Hepatic stellate cell (primary cell): ENCODE measurements at places on chromosomes 16 and 17.

DNA sequence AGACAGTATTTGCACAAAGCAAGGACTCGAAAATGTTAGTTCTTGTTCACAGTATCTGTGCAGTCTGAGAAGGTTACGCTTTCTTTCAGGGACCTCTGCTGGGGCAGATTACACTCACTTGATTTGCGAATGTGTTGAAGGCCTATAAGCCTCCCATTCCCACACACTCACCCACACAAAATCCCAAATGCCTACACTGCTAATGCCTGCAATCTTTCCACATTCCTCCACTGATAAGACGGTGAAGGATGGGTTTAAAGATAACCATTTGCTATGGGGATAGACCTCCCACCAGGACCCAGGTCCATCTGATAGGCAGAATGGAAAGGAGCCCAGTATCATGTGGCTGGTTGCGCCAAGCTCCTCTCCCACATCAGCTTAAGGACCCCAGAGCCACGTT is 394.9 kb upstream of the SALL1 start:
- no peak for DNase-seq

- DNase-seq, result no peak
These were observed 13.5 kb upstream of the ADGRG1 start for GRCh38 chr16:57614944-57615343.

GRCh38 chr17:37359682-37360188 is 16.1 kb upstream of the C17orf78 start:
- DNase-seq, result no peak

DNA sequence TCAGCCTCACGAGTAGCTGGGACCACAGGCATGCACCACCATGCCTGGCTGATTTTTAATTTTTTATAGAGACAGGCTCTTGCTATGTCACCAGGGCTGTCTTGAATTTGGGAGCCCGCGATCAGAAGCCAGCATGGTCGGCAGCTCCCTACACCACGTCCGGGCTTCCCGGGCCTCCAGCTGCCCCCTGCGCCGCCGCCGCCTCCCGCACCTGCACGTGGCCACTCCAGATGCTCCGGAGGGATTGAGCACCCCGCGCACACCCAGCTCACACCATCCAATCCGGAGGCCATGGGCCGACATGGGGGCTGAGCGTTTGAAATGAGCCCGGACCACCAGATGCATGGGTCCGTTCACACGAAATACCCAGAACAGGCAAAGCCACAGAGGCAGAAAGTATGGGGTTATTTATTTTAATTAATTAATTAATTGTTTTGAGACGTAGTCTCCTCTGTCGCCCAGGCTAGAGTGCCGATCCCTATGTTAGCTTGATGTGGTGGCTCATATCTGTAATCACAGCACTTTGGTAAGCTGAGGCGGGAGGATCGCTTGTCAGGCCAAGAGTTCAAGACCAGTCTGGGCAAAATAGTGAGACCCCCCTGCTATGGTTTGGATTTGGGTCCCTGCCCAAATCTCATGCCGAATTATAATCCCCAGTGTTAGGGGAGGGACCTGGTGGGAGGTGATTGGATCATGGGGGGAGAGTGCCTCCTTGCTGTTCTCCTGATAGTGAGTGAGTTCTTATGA is 17.1 kb upstream of the PDXDC1 start:
- DNase-seq, result no peak

- no peak for DNase-seq
These were observed 186.8 kb downstream of the KIF2B start for GRCh38 chr17:54009502-54009901.

- DNase-seq, result no peak
These were observed 284.9 kb downstream of the SOX9 start for GRCh38 chr17:72405662-72406230.

DNA sequence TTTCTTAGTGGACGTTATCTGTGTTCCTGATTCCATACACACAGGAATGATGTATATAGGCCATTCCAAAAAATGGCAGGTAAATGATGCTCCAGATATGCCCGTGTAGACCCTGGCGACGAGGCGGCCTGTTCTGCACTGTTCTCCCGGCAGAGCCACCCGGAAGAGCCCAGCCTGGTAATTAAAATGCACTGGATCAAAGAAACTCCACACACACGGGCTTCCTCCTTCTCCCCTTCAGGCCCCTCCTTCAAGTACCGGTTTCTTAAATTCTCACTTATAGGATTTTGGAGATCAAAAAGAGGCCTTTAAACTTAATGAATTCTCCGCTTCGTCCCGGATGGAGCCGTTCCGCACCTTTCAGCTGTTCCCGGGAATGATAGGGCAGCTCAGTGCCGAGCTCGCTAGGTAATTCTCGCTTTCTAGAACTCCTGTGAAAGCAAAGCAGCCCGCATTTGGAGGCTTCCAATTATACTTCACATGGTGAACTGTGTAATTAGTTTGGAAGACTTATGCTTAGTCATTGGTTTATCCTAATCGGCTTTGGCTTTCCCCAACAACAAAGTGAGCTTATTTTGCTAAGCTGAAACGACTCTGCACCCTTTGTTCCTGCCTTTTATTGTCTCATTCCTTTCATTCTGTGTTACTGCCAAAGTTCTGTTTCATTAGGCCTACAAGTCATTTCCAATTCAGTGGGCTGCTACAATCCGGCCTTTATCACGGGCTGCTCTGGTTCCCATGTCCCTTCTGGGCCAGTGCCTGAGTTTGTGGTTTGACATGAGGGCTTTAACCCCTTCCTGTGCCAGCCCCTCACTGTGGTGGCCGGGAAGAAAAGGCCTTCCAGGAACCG is 150.0 kb downstream of the MSI2 start:
- no peak for DNase-seq

DNA sequence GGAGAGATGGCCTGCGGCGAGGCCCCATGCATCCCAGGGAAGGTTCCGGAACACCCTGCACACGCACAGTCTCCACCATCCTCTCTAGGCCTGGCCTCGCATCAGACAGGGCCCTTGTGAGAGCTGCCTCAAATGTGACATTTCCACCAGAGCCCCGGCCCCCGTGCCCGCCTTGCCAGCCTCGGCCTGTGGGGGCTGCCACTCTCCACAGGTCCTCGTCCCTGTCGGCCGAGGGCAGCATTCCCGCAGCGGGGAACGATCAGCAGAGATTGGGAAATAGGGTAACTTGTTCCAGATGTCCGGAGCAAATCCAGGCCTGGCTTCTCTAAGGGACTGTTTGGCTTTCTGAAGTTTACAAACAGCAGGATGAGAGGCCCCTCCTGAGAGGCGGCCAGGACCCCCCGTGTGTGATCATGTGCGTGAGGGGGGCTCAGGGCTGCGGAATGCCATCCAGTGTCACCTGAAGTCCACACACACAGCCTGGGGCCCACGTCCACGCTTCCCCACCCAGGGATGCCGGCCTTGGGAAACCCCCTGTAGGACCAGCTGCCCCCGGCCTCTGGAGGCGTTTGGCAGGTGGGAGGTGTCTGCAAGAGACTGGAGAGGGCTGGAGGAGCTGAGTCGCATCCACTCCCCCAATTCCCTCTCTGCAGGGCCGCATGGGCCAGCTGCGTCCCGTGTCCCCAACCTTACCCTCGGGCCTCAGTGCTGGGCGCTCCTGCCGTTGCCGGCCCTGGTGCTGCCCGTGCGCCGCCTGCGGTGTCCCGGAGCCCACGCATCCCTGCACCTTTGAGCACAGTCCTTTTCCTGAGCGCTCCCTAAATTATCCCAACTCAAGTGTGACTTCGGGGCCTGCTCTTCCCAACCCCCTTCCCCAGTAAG is 70.4 kb downstream of the ZDHHC7 start:
- no peak for DNase-seq

DNA sequence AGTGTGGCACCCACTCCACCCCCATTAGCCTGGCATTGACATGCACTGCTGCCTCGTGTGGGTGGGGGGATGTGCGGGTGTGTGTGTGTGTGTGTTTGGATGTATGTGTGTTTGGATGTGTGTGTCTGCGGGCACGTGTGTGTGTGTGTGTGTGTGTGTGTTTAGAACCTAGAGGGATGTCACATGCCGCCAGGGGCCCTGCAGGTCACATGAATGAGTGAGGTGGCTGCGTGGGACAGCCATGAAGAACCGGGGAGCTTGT is 9.0 kb downstream of the KATNB1 start:
- DNase-seq, result no peak

DNA sequence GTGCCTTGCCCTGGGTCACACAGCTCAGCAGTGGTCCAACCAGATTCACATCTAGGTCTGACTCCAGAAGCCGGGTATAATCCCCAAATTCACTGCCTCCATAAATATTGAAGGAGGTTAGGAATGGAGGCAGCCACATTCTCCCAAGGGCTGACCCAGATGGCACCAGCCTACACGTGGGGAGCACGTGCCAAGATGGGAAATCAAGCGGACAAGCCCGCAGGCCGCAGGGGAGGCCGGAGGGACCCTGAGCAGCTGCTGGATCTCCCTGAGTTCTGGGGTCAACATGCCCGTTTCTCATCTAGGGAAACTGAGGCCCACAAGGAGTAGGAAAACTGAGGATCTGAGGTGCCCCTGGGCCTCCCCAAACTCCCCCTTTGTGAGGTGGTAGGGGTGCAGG is 32.2 kb upstream of the CNEP1R1 start:
- DNase-seq, result no peak

- no peak for DNase-seq
These were observed 78.0 kb upstream of the AMZ2 start for GRCh38 chr17:68169840-68170239.

DNA sequence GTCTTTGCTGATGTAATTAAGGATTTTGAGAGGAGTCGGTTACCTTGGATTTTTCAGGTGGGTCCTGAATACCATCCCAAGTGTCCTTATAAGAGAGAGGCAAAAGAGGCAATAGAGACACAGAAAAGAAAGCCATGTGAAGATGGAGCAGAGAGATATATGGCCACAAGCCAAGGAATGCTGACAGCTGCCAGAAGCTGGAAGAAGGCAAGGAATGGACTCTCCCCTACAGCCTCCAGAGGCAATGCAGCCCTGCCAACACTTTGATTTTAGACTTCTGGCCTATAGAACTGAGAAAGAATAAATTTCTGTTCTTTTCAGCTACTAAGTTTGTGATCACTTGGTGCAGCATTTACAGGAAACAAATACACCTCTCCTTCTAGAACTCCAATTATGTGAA is 8.2 kb upstream of the RNFT1 start:
- DNase-seq, result no peak
